ENCODE measurements at places on chromosomes 3 and 15. TPM values are rescaled to one million over a fixed set of nuclear protein-coding genes. Genes with fewer than 3 reads are reported as not detected.

- H3K4me1 ChIP-seq = no peaks in the 10 kb centered on the region
- H3K4me3 ChIP-seq = no peak overlapping the region
- no peaks in the 10 kb centered on the region for H3K36me3 ChIP-seq
- no peaks in the 10 kb centered on the region for H3K27me3 ChIP-seq
Observed at GRCh38 chr3:158419820-158420653, 151.0 kb upstream of the MLF1 start.

ATP8B4 gene
- total RNA-seq = 35.9 TPM

GRCh38 chr15:56353740-56354139 is 11.5 kb upstream of the TEX9 start:
- no peak overlapping the region for H3K27ac ChIP-seq
- H3K27me3 ChIP-seq = peaks cover 6% of the 10 kb centered on the region
- no peak overlapping the region for H3K4me3 ChIP-seq

ZNF620 gene
- total RNA-seq = 4.0 TPM

FOXB1 gene
- 0.52 TPM for total RNA-seq

- DNase-seq = no peak
- H3K36me3 ChIP-seq = no peaks in the 10 kb centered on the region
- no peak overlapping the region for H3K27ac ChIP-seq
- H3K27me3 ChIP-seq = no peaks in the 10 kb centered on the region
- H3K4me1 ChIP-seq = no peaks in the 10 kb centered on the region
- no peak overlapping the region for H3K4me3 ChIP-seq
Observed at GRCh38 chr15:33655488-33655887, 312.8 kb upstream of the CHRM5 start.

ISLR gene
- not detected for total RNA-seq

GRCh38 chr3:132020058-132020457 is 14.8 kb downstream of the CPNE4 start:
- DNase-seq = no peak
- H3K27me3 ChIP-seq = peaks cover 4% of the 10 kb centered on the region
- no peak overlapping the region for H3K4me3 ChIP-seq
- H3K27ac ChIP-seq = no peak overlapping the region

GRCh38 chr3:44323341-44323955 is 15.1 kb upstream of the TCAIM start:
- H3K36me3 ChIP-seq = no peaks in the 10 kb centered on the region
- no peak overlapping the region for H3K27ac ChIP-seq
- H3K4me1 ChIP-seq = peaks cover 4% of the 10 kb centered on the region
- no peak overlapping the region for H3K4me3 ChIP-seq

MUC13 gene
- not detected for total RNA-seq

DNA sequence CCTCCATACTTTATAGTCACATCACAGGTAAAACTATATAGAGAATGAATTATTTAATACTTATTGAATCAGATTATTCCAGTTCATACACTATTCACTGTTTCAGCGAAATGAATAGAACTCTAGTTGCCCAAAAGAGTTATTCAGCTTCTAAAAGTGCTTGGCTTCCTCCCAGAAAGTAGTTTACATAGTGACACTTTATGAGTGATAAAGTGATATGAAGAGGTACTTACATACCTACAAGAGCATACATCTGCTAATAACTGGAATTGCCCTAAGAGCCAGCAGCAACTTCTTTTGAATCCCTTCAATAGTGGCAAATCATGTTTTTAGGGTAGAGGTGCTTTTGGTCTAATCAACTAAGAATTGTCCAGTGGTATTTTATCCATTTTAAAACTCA is 635.1 kb upstream of the AGTR1 start:
- DNase-seq = no peak
- H3K4me1 ChIP-seq = no peaks in the 10 kb centered on the region
- no peak overlapping the region for H3K4me3 ChIP-seq
- no peaks in the 10 kb centered on the region for H3K27me3 ChIP-seq
- H3K36me3 ChIP-seq = no peaks in the 10 kb centered on the region

CTDSPL2 gene
- 76.6 TPM for total RNA-seq

PLS1 gene
- total RNA-seq = 3.2 TPM

DNA sequence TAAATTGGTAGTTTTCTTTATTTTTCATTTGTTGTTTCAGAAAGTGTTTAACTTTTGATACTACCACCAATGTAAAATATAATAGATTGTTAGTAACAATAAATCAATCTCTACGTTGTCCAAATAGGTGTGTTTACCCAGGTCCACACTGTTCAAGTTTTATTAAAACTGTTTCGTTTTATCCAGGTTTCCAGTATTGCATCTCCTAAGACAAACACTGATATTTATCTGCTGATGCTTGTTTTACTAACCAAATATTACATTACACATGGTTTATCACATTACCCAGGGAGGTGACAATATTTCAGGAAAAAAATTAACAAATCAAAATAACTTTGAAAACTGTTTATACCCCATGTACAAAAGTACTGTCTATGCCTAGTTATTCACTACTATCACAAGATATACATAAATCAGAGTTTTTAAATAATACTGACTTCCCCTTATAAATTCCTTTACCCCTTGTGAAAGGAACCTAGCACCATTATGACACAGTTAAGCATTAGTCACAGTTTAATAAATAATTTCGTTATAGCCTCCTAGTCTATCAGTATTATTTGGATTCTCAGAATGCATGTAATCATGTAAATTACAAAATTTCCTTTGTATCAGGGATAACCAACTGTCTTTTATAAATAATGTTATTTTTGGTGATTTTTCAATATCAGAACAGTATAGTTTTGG is 205.3 kb downstream of the ZBTB20 start:
- no peaks in the 10 kb centered on the region for H3K27me3 ChIP-seq
- H3K36me3 ChIP-seq = peaks cover 4% of the 10 kb centered on the region
- no peak overlapping the region for H3K4me3 ChIP-seq
- no peak overlapping the region for H3K27ac ChIP-seq

- no peak overlapping the region for H3K4me3 ChIP-seq
- H3K27me3 ChIP-seq = no peaks in the 10 kb centered on the region
- H3K4me1 ChIP-seq = peaks cover 61% of the 10 kb centered on the region
- H3K36me3 ChIP-seq = peaks cover 52% of the 10 kb centered on the region
Observed at GRCh38 chr3:129106320-129106719, 15.3 kb downstream of the RAB43 start.

DNA sequence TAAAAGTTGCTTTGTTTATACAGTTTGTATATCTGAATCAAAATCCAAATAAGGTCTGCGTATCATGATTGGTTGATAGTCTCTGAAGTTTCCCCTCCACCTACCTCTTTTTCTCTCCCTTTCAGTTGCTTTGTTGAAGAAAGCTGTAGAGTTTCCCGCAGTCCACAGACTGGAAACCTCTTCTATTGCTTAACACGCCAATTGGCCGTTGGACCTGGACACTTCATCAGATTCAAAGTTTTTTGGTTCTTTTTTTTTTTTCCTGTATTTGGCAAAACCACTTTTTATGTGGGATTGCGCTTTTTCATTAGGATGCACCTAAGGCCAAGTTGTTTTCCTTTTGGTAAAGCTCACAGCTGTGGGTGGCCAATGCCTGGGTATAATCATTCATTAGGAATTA is 14.5 kb upstream of the TM4SF1 start:
- H3K27ac ChIP-seq = no peak overlapping the region
- no peak for DNase-seq
- H3K4me3 ChIP-seq = no peak overlapping the region
- H3K27me3 ChIP-seq = no peaks in the 10 kb centered on the region

DNA sequence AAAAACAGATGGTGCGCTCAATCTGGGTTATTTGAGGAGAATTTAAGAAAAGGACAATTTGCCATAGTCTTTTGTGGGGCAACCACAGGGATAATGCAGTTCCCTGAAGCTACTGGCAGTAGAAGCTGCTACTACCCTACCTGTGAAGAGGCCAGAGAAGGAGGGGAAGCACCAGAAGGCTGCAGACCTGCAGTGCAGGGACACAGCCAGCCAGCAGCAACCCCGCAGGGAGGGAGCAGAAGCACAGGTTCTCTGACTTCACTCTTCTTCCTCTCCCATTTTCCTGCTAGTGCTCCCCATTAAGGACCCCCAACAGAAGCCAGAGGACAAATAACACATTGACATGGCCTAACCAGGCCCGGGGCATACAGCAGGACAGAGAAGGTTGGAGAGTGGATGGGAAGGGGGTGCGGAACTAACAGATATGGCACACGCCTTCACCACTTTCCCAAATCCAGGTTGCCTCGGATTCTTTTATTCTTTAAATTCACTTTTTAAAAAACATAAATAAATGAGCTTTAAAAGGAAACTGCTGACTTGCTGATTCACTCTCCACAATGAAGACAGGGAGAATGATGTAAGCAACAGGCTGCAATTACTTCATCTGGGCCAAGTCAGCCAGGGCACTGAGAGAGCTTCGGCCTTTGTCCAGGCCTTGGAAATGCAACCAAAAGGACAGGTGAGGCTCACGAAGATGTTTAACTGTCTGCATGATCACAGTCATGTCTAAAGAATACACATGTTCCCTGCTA is 30.1 kb downstream of the POPDC2 start:
- DNase-seq = no peak
- no peaks in the 10 kb centered on the region for H3K36me3 ChIP-seq
- H3K27ac ChIP-seq = no peak overlapping the region

DNA sequence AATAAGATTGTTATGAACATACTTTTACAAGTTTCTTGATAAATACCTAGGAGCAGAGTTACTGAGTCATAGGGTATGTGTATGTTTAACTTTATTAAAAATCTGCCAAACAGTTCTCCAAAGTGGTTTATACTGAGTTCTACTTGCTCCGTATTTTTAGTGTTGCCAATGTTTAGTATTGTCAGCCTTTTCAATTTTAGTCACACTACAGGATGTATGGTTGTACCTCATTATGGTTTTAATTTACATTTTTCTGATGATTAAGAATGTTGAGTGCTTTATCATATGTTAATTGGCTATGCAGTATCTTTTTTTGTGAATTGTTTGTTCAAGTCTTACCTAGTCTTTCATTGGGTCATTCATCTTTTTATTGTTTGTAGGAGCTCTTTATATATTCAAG is 4.3 kb downstream of the TMOD3 start:
- H3K36me3 ChIP-seq = peaks cover 14% of the 10 kb centered on the region
- H3K4me1 ChIP-seq = peaks cover 69% of the 10 kb centered on the region
- H3K4me3 ChIP-seq = no peak overlapping the region
- H3K27me3 ChIP-seq = no peaks in the 10 kb centered on the region

CIB2 gene
- total RNA-seq = 1.4 TPM

- no peak overlapping the region for H3K4me3 ChIP-seq
- no peak overlapping the region for H3K27ac ChIP-seq
- H3K4me1 ChIP-seq = peaks cover 9% of the 10 kb centered on the region
Observed at GRCh38 chr15:43169888-43170287, 15.3 kb upstream of the CCNDBP1 start.

DNA sequence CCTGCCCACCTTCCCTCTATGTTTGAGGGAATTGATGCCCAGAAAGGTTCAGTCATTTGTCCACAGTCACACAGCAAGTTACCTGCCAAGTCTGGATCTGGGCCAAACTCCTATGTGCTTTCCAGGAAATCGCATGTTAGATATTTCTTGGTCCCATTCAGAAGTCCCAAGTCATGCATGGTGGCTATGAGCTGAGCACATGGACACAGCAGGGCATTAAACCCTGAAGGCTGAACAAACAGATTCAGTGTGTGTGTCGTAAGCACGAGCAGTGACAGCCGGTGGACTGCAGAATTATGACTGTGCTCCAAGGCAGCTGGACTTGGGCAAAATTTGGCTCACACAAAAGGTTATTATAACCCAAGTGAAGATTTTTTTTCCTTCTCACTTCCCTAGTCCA is 11.4 kb upstream of the SLC6A6 start:
- DNase-seq = no peak
- H3K36me3 ChIP-seq = no peaks in the 10 kb centered on the region
- H3K4me1 ChIP-seq = peaks cover 2% of the 10 kb centered on the region
- H3K27me3 ChIP-seq = peaks cover 28% of the 10 kb centered on the region

CDV3 gene
- 195 TPM for total RNA-seq

FBN1 gene
- total RNA-seq = 1.3 TPM

NGLY1 gene
- total RNA-seq = 64.3 TPM

PPP2R3A gene
- total RNA-seq = 0.21 TPM

- H3K4me1 ChIP-seq = no peaks in the 10 kb centered on the region
- no peak overlapping the region for H3K27ac ChIP-seq
- peaks cover 17% of the 10 kb centered on the region for H3K27me3 ChIP-seq
- no peak for DNase-seq
- H3K36me3 ChIP-seq = no peaks in the 10 kb centered on the region
Observed at GRCh38 chr15:57477736-57478522, 101.6 kb downstream of the CGNL1 start.

ATP13A5 gene
- total RNA-seq = not detected

DNA sequence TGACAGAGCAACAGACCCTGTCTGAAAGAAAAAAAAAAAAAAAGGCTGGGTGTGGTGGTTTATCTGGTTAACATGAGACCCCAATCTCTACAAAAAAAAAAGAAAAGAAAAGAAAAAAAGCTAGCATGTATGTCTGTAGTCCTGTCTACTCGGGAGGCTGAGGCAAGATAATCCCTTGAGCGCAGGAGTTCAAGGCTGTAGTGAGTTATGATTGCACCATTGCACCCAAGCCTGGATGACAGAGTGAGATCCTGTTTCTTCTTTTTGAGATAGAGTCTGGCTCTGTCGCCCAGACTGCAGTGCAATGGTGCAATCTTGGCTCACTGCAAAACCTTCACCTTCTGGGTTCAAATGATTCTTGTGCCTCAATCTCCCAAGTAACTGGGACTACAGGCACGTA is 8.4 kb upstream of the DHX30 start:
- no peak for DNase-seq
- no peaks in the 10 kb centered on the region for H3K4me1 ChIP-seq
- H3K4me3 ChIP-seq = no peak overlapping the region
- H3K27me3 ChIP-seq = peaks cover 2% of the 10 kb centered on the region
- H3K36me3 ChIP-seq = no peaks in the 10 kb centered on the region

HRG gene
- total RNA-seq = not detected

DNA sequence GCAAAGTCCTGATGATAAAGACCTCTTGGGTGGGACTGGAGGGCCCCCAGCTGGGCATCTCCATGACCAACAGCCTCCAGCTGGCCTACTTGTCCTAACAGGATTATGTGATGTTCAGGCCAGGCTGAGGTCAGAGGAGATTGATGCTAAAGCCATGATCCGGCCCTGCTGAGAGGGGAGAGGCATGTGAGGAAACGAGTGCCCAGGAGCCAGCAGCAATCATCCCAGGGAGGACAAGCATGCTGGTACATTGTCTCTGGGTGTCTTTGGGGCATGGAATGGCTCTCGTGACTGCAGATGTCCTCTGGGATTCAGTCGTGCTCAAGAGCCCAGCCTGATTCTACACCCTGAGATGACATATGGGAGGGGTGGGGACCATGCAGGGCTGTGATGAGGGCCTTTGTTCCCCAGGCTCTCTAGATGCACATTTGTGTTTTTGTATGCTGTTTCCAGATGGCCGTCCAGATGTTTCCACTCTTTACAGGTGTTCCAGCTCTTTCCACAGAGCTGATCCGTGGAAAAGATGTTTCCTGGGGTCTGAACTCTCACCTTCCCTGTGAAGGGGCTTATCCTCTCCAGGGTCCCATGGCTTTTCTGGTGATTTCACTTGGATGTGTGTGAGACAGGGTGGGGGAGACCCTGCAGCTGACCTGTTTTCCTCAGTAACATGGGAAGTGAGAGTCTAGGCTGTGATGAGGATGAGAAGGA is 20.2 kb downstream of the SLC24A1 start:
- H3K27me3 ChIP-seq = no peaks in the 10 kb centered on the region
- H3K4me3 ChIP-seq = no peak overlapping the region
- no peaks in the 10 kb centered on the region for H3K36me3 ChIP-seq
- no peak for DNase-seq
